Cerebellar cortex (tissue), 1 donor: ENCODE measurements at places on chromosomes 12 and 14.

GRCh38 chr12:31230004-31230403 lies 95.9 kb downstream of the SINHCAF start:
- no peak for DNase-seq

GRCh38 chr14:102417001-102417431 lies 54.3 kb downstream of the TECPR2 start:
- DNase-seq, result no peak

- no peak for DNase-seq
These were observed 272.7 kb upstream of the BTG1 start for GRCh38 chr12:92418381-92418780.

GRCh38 chr14:30550335-30550734 lies 8.6 kb upstream of the G2E3 start:
- no peak for DNase-seq

GRCh38 chr12:75642226-75642625 lies 130.8 kb upstream of the KRR1 start:
- DNase-seq, result no peak
